ENCODE measurements at places on chromosomes 1 and 21.

DNA sequence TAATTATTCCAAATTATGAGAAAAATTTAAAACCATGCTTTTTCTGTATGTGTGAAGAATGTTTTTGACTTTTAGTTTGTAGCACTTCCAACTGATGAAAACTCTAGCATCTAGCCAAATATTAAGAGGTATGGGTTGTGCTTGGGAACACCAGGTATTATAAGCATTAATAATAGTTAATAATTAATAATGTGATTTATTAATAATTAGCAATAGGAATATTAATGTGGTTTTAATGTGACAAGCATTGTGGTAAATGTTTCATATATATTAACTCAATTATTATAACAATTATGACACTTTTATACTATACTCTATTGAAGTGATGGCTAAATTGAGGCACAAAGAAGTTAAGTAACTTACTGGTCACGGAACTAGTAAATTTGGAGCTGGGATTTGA, 7.9 kb downstream of the SLC30A7 start:
- DNase-seq = no peak

DNA sequence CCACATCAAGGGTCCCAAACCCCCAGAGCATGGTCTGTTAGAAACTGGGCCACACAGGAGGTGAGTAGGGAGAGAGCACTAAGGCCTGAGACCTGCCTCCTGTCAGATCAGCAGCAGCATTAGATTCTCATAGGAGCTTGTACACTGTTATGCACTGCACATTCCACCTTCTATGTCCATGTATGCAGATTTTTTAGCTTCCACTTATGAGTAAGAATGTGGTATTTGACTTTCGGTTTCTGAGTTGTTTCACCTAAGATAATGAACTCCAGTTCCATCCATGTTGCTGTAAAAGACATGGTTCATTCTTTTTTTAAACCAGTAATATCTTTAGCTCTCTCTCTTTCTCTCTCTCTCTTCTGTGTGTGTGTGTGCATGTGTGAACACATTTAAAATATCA, 663 bp upstream of the GBP6 start:
- peak; percentile 23 for DNase-seq

- DNase-seq = no peak
Measured at GRCh38 chr21:34054259-34054658, 19.1 kb upstream of the MRPS6 start.

DNA sequence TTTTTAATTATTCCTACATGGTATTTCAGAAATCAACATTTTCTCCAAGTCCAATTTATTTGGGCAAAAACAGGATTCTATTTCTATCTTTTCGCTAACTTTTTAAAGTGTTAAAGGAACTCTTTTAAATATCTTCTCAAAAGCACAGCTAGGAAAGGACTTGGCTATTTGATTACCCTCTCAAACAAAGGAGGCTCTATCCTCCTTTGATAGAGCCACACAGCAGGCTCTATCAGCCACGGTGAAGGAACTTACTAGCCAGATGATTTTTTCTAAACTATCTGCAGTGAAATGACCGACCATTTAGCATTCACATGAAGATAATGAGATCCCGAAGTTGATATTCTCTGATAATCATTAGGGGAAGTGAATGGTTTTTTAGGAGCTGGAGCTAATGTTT, 9.1 kb downstream of the ANGPTL7 start:
- DNase-seq = no peak

DNA sequence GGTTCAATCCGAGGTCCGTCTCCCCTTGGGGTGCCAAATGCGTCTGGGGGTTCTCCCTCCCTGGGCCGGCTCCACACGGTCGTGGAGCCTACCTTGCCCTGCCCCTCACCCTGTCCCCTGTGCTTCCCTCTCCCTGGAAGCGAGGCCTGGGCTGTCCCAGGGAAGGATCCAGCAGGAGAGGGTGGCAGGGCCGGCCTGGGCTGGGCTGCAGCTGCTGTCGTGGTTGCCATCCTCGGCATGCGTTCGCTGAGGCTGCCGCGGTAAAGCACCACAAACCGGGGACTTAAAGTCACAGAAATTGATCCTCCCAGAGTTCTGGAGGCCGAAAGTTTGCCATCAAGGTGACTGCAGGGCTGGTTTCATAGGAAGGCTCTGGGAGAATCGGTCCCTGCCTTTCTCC, 123.0 kb upstream of the TMPRSS2 start:
- no peak for DNase-seq

DNA sequence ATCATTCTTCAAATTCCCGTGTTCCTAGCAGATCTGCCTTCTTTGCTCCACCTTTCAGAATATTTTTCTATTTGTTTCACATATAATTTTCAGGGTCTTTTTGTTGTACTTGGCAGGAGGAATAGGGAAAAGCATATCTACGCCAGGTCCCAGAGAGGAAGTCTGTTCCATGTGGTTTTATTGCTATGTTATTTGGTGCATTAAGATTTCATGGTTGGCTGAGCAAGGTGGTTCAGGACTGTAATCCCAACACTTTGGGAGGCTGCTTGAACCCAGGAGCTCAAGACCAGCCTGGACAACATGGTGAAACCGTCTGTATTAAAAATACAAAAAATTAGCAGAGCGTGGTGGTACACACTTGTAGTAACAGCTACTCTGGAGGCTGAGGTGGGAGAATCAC, 36.1 kb downstream of the COL6A1 start:
- no peak for DNase-seq

- DNase-seq = no peak
Measured at GRCh38 chr21:32382108-32382644, 10.6 kb downstream of the URB1 start.

GRCh38 chr21:39336457-39337008, 12.4 kb downstream of the HMGN1 start:
- DNase-seq = no peak

GRCh38 chr1:246726881-246727280, 2.7 kb downstream of the SCCPDH start:
- no peak for DNase-seq

DNA sequence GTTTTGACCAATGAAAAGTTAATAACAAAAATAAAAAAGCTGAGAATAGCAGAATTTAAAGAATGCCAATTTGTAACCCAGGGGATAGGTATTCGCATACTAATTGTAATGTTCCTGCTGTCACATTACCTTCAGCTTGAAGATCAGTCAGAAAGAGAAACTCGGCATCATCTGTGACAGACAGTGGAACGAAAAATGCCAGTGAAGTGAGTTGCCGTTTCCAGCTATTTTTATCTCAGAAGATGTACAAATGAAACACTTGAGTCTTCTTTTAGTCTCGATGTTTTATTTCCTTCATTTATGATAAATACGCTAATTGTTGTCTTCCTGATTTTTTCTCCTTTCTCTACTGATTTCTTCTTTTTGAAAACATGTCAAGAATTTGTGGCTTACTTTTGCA, 26.1 kb downstream of the RGS21 start:
- DNase-seq = no peak

DNA sequence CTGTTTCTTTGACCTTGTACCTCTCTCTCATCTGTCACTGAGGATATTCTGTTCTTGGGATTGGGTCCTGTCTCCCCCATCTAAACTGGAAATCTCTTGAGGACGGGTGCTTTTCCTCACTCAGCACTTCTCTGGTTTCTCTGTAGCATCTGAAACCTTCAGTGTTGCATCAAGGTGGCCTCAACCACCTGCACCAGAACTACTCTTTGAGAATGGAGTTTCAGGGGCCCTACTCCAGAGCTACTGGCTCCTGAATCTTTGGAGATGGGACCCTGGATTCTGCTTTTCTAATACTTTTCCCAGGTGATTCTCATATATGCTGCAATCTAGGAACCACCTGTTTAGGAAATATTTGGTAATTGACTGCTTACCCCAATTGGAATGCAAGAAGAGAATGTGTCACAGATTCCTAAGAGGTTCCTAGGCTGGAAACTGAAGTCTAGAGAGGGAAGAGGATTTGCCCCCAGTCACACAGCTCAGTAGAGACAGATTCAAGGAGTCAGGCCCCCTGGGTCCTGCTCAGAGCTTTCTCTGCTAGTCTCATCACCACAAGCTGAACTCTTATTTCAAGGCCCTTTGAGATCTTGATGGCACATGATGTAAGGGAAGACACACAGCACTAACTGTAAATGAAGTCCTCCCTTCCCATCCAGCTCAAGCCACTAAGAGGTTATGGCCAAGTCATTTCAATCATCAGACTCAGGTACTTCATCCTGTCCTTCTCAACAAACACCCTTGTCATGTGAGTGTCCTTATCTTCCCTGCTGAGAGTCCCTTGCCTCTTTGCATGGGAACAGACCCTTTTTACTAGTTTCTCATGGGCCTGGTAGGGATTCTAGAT, 48.7 kb downstream of the EIF2D start:
- DNase-seq = no peak

DNA sequence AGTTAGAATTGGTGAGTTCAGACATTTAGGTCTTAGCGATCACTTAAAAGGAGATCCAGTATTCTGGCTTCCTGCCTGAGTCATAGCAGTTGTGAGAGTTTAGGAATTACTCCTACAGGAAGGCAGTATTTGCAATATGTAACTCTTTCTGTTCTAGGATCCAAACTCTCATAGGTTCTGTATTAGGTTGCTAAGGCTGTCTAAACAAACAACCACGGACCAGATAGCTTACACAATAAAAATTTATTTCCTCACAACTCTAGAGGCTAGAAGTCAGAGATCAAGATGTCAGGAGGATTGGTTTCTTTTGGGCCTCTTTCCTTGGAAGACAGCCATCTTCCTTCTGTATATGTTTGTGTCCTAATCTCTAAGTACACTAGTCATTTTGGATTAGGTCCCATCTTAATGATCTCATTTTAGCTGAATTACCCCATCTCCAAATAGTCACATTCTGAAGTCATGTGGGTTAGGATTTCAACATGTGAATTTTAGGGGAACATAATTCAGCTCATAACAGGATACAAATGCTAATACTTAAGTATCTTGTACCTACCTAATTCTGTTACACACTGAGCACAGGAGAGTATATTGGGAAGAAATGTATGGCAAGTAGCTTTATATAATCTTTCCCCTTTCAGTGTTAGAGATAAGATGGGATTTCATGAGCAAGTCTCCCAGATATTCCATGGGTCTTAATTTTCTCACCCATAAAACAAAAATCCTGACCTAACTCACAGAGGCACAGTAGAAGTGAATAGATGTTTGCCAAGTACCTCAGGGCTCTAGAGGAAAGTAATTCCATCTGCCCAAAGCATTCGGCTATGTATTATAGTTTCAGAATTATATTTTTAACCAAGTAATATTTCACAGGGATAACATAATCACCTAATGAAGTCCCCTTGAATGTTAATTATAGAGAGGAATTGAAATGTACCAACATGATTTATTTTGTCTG, 144.4 kb downstream of the PTBP2 start:
- DNase-seq = peak; percentile 82

- DNase-seq = no peak
Measured at GRCh38 chr1:7290971-7291970, 479.8 kb upstream of the VAMP3 start.

DNA sequence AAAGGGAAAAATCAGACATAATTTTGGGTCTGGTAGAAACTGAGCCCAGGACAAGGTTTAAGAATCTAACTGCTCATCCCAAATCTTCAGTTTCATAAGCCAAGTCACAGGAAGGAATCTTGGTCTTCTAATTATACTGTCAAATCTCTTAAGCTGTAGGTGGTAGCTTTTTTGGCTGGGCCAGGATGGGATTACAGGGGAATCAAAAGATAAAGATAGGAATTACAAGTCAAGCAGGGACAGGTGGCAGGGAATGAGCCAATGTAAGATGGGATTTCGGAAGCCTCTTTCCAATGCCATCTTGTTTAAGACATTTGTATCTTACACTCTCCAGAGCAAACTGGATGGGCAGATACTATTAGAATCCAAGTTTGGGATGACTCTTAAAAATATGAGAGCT, 383.5 kb downstream of the KCNH1 start:
- no peak for DNase-seq

- no peak for DNase-seq
Measured at GRCh38 chr1:170067253-170067819, 7.2 kb downstream of the KIFAP3 start.

DNA sequence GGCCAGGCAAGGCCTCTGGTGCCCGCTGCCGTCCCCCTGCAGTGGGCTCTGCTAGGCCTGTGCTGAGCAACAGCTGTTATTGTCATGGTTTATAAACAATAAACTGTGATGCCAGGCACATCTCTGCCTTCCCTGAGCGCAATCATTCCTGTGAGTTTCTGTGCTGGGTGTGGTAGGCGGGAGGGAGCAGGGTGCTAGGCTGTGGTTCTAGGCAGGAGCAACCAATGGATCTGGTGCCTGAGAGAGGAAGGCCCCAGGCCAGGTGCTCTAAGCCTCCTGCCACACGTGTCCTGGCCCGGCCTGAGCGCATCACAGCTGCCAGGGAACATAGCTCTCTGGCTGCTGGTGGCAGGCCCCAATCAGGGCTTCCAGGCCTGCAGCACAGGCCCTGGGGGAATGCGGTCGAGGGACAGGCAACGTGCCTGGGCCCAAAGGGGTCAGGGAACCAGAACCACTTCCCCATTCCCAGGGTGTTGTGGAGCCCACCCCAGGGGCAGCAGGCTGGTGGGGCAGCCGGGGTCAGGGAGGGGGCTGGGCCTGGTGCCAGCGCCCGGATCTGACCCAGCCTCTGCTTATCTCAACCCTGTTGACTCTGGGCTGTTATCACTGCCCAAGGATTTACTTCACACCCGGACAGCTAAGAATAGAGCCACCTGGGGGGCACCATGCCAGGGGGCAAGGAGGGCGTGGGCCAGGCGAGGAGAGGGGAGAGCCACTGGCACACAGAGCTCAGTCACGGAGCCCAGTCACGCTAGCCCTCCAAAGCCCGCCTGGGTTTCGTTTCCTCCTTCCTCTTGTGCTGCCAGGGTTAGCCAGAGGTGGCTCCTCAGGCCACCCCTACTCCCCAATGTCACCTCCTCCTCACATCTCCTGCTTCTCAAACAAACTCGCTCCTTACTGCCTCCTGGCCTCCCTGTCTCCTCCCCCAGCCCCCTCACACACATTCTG, 11.5 kb downstream of the TRIM46 start:
- no peak for DNase-seq

- DNase-seq = peak; percentile 41
Measured at GRCh38 chr1:172513479-172513878, 19.5 kb upstream of the SUCO start.

- DNase-seq = no peak
Measured at GRCh38 chr1:18240906-18241305, 133.3 kb downstream of the IGSF21 start.

DNA sequence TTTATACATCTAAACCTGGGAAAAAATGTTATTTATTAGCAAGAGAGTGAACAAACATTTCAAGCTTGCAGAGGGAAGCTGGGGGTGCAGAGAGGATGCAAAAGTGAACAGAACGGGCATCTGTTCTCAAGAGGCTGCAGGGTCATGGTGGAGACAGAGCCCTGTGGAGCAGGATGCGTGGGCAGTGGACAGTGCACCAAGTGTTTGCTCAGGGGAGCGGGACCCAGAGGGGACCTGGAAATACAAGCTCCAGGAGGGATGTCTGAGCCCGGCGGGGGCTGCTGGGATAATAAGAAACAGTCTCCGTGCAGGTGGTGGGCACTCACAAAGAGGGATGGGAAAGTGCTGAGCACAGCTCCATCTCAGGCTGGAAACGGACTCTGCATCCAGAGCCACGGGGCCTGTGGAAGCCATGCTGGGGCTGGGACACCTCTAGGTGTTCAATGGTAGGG, 105.3 kb upstream of the SLC45A1 start:
- no peak for DNase-seq
